ENCODE measurements at places on chromosomes 1 and 21.
A peak's percentile ranks its signal among the peaks of the same experiment; 100 is the strongest.

- DNase-seq, result no peak
Observed at GRCh38 chr1:226912587-226913176, 27.4 kb upstream of the COQ8A start.

DNA sequence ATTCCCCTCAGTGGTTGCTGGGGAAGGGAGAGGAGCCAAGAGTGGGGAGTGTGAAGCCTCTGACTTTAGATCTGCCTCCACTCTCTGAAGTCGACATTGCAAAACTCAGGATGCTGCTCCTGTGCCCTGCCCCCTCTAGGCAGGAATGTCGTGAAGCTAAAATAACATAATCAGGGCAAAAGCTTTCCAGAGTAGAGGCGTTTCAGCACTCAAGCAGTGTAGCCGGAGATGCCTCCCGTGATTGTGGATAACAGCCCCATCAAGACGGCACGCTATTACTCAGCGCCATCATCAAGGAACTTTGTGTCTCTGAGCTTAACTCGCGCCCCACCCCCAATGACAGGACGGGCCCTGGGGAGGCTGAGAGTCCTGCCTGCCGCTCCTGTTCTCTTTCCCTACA, 60.0 kb downstream of the FBXO2 start:
- DNase-seq, result peak; percentile 5

DNA sequence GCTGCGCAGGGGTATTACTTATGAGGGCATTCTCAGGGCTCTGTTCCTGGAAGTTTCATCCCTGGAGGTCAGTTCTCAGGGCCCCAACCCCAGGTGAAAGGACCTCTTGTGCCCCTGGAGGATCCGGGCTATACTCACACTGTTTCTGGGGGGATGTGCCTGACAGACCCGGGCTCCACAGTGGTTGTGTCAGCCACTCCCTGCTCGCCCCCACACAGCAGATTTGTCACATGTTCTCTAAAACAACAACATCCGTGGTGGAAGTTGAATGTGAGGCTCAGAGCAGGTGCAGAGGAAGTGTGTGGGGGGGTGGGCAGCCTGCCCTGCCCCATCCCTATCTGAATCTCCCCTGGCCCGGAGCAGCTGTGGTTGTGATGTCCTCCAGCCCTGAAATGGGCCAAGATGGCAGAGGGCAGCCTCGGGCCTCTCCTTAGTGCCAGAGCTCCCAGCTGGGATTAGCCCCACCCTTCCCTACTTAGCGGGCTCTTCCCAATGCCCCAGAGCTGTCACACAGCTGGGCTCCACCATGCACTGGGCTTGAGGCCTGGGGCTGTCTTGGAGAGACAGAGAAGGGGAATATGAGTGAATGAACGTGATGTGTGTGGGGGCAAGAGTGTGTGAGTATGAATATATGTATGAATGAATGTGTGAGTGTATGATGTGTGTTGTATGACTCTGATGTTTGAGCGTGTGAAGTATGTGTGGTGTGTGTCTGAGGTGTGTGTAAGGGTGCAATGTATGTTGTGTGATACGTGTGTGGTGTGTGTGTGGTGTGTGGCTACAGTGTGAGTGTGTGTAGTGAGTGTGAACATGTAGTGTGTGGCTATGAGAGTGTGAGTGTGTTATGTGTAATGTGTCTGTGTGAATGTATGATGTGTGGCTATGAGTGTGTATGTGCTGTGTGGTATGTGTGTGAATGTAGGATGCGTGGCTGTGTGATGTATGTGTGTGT, 1.5 kb upstream of the FCMR start:
- no peak for DNase-seq

DNA sequence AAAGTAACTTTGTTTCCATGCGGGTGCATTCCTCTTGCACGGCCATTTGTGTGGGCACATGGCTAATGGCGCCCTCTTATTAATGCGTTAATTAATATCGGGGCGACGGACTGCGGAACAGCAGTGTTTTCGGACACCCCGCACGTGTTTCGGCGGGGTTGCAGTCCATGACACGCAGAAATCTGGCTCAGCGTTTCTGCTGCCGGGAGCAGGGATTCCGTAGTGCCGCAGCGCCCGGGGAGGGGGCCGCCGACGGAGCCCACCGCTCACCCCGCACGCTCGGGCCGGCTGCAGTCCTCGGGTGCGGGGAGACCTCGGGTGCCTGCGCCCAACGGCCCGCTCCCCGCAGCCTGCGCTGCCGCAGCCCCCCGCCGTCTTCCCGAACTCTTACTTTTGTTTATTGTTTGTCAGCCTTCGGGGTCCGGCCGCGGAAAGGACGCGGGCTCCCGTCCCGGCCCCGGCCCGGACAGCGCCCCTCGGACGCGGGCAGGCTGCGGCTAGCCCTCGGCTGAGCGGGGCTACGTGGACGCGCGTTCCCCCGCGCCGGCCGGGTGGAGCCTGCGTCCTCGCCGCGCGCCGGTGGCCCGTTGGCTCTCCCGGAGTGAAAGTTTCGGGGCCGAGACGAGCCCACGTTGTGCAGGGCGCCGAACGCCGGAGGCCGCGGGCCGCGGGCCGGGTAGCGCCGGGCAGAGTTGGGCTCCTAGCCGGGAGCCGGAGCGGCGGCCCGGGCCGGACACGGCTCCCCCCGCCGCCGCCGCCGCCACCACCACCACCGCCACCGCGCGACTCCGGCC, 849 bp downstream of the NFIA start:
- no peak for DNase-seq

DNA sequence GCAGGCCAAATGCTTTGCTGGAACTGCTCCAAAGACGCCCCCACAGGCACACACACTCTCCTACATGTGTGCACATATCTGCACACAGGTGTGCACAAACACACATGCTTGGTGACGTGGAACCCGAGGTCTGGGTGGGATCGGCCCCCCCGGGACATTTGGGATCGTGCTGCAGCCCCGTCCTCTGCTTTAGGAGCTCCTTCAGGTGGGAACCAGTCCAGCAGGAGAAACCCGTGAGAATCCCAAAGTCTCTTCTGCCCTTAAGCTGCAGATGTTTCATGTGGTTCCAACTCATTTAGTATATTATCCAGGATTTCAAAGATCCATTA, 38.6 kb downstream of the UBE2G2 start:
- no peak for DNase-seq

DNA sequence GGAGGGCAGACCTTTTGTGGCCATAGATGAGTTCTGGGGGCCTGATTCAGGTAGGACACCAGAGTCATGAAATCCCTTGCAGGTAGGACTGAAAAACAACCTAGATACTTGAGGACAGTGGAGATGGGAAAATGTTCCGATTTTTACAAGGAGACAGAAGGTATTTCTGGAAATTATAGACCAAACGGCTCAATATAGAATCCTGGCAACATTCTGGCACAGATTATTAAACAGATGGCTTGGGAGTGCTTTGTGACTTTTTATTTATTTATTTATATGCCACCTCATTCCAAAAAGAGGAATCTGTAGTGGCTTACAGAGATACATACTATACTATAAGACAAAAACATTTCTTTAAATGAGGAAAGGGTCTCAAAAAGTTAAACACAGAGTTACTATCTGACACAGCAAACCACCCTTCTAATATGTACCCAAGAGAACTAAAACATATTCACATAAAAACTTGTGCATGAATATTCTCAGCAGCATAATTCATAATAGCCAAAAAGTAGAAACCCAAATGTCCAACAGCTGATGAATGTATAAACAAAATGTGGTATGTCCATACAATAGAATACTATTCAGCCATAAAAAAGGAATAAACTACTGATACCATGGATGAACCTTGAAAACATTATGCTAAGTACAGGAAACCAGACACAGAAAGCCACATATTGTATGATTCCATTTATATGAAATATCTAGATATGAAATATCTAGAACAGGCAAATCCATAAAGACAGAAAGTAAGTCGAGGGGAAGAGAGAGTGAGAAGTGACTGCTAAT, 49.8 kb downstream of the CDK18 start:
- DNase-seq, result no peak

DNA sequence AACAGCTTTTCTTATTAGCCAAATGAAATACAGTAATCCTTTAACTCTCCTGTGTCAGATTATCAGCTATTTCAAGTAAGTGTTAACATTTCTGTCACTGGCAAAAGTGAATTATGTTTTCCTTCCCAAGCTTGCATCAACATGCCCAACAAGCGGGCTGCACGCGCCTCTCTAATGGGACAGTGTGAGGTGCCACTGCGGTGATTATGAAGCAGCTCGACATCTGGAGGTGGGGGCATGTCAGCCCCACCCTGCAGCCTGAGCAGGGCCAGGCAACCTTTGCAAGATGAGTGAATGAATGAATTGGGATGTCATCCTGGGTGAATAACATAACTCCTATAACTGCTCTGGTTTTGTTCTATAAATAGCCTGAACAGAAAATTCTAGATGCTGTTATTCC, 301.4 kb downstream of the ZNF326 start:
- no peak for DNase-seq

DNA sequence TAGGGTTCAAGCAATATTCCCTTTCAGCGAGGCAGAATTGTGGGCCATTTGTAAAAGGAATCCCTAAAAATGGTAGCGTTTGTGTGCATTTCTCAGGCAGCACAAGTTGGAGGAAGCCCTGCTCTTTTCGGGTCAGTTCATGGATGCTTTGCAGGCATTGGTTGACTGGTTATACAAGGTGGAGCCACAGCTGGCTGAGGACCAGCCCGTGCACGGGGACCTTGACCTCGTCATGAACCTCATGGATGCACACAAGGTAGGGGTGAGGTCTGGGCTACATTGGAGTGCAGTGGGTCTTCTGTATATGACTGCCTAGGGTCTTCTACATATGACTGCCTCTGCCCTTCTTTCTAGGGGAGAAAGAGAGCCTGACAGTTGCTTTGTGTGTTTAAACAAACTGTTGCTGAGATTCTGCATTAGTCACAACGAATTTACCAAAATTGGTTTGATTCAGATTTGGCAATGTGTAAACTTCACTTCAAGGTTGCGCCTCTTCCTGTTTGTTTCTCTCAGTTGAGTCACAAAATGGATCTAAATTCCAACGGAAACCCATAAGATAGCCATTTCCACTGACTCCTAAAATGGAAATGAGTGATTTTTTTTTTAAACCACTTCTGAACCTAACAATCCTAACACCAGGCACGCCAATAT, 40.4 kb upstream of the BMP8A start:
- DNase-seq, result peak; percentile 39

Measured in AG09309 (cell line).